ENCODE measurements at places on chromosomes 7 and 10.

GRCh38 chr10:44467900-44468299 lies 83.0 kb upstream of the CXCL12 start:
- no peak for DNase-seq

GRCh38 chr7:104980841-104981671 lies 32.9 kb upstream of the KMT2E start:
- DNase-seq = no peak

GRCh38 chr7:82469207-82469606 lies 25.6 kb upstream of the CACNA2D1 start:
- DNase-seq = no peak

- DNase-seq = peak; percentile 40
These were observed 24.8 kb upstream of the EIF5AL1 start for GRCh38 chr10:79487296-79488194.

DNA sequence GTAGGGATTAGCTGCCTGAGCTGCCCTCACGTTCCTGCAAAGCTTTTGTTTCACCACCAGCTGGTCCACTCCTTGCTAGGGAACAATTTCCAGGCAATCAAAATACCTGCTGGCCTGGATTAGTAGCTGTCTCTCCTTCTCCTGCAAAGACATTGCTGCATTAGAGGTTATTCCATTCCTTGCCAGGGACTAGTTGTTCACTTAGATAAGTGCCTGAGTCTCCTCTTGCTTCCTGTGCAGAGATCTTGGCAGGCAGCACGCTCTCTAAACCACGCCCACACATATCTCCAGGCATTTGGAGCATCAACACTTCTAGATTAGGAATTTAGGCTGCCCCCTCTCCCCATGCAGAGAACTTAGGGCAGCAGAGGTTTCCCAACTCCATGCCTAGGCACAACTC lies 150.4 kb upstream of the SMIM30 start:
- no peak for DNase-seq

DNA sequence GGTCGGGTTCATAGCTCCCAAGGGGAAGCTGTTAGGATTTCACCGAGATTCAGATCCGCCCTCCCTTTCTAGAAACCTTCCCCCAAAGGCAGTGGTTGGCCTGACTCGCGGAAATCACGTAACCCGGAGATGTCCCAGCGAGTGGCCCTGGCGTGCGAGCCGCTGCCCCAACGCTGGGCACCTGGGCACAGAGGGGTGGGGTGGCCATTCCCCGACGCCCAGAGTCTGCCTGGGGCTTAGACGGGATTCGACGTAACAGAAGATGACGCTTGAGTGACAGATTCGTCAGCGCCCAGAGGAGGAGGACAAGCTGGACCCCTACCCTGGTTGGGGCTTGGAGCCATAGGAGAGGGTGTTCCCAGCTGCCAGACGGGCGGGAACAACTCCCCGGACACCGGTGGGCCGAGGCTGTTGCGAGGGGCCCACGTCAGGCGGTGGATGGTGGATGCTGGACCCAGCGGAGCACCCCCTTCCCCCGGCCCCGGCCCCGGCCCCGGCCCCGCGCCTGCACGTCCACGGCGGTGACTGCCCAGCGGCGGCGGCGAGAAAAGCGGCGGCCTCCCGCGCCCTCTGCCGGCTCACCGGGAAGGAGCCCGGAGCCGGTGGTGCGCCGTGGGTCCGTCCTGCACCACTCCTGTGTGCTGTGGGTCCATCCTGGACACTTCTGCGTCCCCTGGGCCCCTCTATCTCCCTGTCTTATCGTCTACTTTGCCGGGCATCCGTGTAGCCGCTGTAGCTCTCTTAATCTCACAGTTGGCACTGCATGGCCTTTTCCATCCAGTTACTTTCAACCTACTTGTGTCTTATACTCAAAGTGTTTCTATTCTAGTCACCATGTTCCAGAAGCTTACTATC lies 35.4 kb upstream of the KNDC1 start:
- DNase-seq = no peak

- no peak for DNase-seq
These were observed 25.2 kb upstream of the CREB3L2 start for GRCh38 chr7:138027100-138027499.

GRCh38 chr10:100374200-100374655 lies 27.2 kb downstream of the SCD start:
- no peak for DNase-seq

- no peak for DNase-seq
These were observed 21.1 kb downstream of the MCM10 start for GRCh38 chr10:13182424-13182823.

GRCh38 chr10:51683031-51683691 lies 16.2 kb downstream of the CSTF2T start:
- DNase-seq = peak; percentile 67

GRCh38 chr7:44735403-44736165 lies 13.1 kb upstream of the ZMIZ2 start:
- peak; percentile 95 for DNase-seq

DNA sequence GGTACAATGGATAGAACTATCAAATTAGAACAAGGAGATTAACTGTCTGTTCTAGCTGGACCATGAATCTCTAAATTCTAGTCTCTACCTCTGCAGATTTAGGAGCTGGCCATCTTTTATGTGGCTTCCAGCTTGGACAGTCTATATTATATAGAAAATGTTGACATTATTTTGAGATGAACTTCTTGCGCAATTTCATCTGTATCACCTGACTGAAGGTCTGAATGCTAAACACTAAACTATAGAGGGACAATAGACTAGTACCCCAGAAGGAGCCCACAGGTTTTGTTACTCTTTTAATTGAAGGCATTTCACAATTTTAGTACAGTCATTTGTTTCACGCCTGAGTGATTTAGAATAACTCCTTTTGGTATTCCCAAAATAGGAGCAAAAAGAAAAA lies 222.4 kb upstream of the ANKRD30A start:
- no peak for DNase-seq

GRCh38 chr7:27260211-27260610 lies 17.6 kb downstream of the EVX1 start:
- no peak for DNase-seq

DNA sequence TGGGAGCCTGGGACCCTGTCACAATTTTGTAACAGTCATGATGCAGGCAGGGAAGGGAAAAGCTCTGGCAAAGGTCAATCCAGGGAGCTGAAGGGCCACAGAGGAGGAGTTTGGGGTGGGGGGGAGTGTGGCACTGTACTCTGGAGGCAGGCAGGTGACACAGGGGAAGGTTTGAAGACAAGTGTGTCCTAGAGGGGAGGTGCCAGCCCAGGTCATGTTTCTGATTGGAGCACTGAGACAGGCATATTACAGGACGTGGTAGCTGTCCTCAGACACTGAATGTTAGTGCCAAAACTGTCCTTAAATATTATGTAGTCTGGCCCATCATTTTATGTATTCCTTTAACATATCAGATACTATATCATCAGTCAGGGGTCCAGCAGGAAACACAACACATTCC lies 75.6 kb upstream of the LRRC4 start:
- DNase-seq = no peak

- no peak for DNase-seq
These were observed 127.7 kb upstream of the NOBOX start for GRCh38 chr7:144531181-144531580.

DNA sequence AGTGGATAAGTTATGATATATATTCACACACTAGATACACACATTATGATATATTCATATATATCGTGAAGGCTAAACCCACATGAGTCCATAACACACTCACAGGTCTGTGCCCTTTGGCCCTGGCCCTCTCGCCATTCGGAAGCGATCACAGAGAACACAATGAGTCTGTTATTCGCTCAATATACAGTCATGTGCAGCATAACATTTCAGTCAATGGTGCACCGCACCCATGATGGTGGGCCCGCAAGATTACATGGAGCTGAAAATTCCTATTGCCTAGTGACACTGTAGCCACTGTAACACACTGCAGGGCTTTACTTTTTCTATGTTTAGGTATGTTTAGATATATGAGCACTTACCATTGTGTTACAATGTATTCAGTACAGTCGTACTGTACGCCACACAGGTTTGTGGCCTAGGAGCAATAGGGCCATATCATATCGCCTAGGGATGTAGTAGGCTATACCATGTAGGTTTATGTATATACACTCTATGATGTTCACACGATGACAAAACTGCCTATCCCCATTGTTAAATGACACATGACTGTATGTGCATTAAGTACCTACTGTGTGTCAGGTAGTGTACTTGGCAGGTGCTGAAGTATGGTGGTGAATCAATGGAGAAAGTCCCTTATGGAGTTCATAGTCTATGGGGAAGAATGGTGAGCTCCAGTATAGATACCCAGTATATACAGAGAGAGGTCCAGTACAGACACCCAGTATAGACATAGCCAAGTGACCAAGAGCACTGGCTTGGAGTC lies 198.8 kb upstream of the KLF14 start:
- no peak for DNase-seq

DNA sequence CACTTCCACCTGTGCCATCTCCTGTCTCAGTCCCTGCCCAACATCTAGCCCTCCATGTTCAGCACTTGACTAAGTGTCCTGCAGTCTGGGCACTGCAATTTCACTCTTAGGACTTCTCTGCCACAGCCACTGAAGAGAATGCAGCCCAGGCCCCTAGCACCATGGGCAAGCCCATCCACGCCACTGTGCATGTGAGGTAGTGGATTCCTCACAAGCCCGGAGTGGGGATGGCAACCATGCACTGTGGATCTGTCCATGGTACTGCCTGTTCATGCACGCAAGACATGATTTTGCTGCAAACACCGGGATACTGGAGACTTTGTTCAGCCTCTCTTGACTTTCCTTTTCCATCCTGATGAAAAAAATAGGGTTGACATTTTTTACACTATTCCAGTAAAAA lies 12.3 kb downstream of the DDC start:
- peak; percentile 13 for DNase-seq

GRCh38 chr7:26861050-26861449 lies 3.3 kb downstream of the SKAP2 start:
- no peak for DNase-seq

DNA sequence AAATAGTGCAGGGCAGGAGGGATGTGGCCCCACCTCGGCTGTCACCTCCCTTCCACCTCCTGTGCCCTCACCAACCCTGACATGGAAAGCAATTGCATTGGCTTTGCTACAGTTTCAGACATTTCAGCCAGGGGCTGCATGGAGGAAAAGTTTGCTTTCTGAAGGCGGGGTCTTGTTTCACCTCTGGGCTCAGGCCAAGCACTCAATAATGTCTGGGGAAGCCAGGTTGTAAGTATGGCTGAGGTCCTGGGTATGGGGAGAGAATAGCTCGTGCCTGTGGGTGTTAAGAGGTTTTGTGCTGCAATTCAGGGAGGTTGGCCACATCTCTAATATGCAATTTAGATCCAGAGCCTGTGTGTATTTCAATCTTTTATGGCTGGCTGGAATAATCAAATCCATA lies 238.4 kb upstream of the MKI67 start:
- DNase-seq = no peak

- DNase-seq = peak; percentile 82
These were observed 48.8 kb downstream of the DLD start for GRCh38 chr7:107939573-107940489.

DNA sequence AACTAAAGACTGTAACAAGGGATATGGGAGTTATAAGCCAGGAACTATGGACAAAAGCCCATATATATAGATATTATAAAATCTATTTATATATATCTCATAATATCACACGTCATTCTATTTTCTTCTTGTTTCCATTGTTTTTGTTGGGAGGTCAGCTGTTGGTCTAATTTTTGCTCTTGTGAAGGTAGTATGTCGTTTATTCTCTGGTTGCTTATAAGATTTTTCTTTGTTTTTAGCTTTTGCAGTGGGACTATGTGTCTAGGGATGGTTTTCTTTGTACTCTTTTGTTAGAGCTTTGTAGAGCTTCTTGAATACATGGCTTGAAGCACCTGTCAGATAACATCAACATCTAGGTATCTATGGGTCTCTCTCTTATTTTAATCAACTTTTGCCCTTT lies 14.0 kb downstream of the ARL4A start:
- no peak for DNase-seq

GRCh38 chr10:72508033-72508432 lies 117.8 kb downstream of the MICU1 start:
- no peak for DNase-seq

DNA sequence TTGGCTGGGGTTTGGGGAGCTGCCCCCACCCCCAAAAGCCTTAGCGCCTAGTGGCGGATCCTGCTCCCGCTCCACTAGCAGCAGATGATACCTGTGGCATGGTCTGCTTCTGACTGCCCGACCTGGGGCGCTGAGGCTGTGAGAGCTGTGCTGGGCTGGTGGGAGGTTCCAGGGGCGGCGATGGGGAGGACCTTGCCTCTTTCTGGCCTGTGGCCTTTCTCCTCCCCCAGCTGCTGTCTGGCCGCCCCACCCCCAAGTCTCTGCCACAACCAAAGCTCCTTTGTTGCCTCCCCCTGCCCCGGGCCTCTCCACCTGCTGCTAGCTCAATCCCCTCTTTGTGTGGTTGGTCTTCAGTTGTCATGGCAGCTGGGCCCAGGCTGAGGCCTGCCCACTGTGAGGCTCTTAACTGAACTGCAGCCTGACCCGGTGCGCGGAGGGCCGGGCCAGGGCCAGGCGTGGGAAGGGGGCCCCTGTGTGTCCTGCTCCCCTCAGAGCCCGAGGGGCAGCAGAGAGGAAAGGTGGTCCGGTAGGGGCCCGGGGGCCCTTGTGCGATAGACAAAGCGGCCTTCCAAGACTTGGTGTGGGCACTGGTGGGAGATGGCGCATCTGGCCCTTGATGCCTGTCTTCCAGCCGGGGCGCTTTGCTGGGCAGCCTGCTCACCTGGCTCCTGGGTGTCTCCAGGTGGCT lies 4.7 kb downstream of the ZNF775 start:
- no peak for DNase-seq

DNA sequence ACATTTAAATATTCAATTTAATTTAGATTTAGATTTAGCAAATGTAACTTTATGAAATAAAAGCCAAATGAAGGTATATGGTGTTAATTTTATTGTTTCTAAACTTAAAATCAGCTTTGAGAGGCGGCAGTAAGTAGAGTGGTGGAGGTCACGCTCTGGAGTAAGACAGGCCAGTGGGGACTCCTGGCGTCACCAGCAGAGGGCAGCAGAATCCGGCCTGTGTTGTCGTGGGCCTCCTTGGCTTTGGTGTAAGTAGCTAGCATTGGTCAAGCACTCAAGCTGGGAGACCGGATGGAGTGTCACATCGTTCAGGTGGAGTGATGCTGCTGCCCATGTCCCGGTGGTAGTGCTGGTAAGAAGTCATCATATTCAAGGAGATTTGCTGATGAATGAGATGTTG lies 98.7 kb upstream of the DNAJB6 start:
- DNase-seq = no peak

DNA sequence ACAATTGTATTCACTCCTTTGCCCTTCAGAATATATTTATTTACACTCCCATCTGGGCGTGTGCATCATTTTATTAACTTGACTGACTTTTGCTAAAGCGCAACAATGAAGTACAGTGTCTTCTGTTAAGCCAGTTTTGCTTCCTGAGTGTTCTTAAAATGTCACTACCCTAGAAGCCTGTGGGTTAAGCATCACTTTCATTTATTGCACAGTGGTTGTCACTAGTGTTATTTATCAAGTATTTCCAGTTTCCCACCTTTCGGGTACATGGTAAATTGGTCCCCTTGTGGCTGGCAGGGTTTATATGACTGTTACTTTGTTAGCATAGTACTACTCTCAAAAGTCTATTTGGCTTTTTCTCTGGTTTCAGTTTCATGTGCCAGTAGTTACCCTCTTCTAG lies 3.3 kb downstream of the HILPDA start:
- DNase-seq = no peak

Measured in GM04504 (cell line).